Suprapubic skin (tissue), 4 donors: ENCODE measurements at places on chromosomes 2 and 18. TPM values are rescaled to one million over a fixed set of nuclear protein-coding genes. Genes with fewer than 3 reads are reported as not detected.

GRCh38 chr18:74073957-74074667 is 73.5 kb downstream of the FBXO15 start:
- no peak for DNase-seq
- H3K27me3 ChIP-seq: no peaks in the 10 kb centered on the region
- no peaks in the 10 kb centered on the region for H3K4me1 ChIP-seq
- no peak overlapping the region for H3K27ac ChIP-seq
- H3K4me3 ChIP-seq: no peak overlapping the region
- no peaks in the 10 kb centered on the region for H3K36me3 ChIP-seq

DNA sequence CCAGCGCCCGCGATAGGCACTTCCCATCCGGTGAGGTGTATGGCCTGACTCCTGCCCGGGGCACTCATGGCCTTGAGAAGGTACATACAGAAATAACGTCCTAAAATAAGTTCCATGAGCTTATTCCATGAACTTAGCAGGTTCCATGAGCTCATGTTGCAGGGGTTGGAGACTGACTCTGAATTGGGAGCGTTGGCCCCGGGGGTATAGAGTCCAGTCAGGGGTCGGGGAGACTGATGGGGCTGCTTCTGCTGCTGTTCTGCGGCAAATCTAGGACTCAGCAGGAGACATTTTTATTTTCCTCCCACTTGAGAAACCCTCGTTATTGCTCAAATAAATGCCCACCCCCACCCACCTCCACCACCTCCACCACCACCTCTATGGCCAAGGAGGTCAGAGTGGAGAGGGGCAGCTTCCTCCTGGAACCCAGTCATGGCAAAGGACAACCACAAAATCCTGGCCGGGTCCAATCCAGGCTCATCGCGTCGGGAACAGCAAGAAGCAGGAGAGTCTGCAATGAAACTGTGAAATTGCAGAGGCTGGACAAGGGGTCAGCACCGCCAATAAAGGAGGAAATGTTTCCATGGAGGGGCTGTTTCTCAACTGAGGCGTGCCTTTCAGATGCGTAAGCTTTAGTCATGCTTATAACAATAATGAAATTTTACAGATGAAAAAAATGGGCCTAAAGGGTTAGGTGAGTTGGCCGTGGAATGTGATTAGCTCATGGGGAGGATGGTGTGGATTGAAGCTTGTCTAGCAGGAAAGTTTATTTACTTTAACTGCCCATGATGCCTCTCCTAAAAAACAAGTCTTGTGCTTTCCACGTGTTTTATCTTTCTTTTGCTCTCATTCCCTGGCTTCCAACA is 136.6 kb upstream of the ALKAL2 start:
- no peaks in the 10 kb centered on the region for H3K4me1 ChIP-seq
- no peak overlapping the region for H3K27ac ChIP-seq
- no peaks in the 10 kb centered on the region for H3K36me3 ChIP-seq

- no peak overlapping the region for H3K4me3 ChIP-seq
- H3K27ac ChIP-seq: no peak overlapping the region
- no peaks in the 10 kb centered on the region for H3K36me3 ChIP-seq
- H3K27me3 ChIP-seq: no peaks in the 10 kb centered on the region
- H3K4me1 ChIP-seq: no peaks in the 10 kb centered on the region
- DNase-seq: no peak
These were observed 57.3 kb upstream of the LRPPRC start for GRCh38 chr2:44053052-44053451.

- no peak overlapping the region for H3K4me3 ChIP-seq
- no peak overlapping the region for H3K27ac ChIP-seq
- no peak for DNase-seq
- H3K4me1 ChIP-seq: no peaks in the 10 kb centered on the region
These were observed 51.8 kb downstream of the WDR7 start for GRCh38 chr18:56702946-56703345.

GRCh38 chr2:86319700-86320580 is 17.5 kb downstream of the REEP1 start:
- H3K27me3 ChIP-seq: peaks cover 3% of the 10 kb centered on the region
- H3K36me3 ChIP-seq: no peaks in the 10 kb centered on the region
- no peak for DNase-seq
- no peak overlapping the region for H3K27ac ChIP-seq

GRCh38 chr2:236120829-236121228 is 47.4 kb downstream of the GBX2 start:
- H3K4me3 ChIP-seq: no peak overlapping the region
- DNase-seq: no peak
- no peaks in the 10 kb centered on the region for H3K4me1 ChIP-seq
- H3K27ac ChIP-seq: no peak overlapping the region
- no peaks in the 10 kb centered on the region for H3K27me3 ChIP-seq

GRCh38 chr2:18752022-18752493 is 162.7 kb upstream of the NT5C1B start:
- H3K36me3 ChIP-seq: no peaks in the 10 kb centered on the region
- H3K27me3 ChIP-seq: no peaks in the 10 kb centered on the region
- DNase-seq: no peak
- no peak overlapping the region for H3K4me3 ChIP-seq
- H3K4me1 ChIP-seq: peaks cover 3% of the 10 kb centered on the region

- no peaks in the 10 kb centered on the region for H3K36me3 ChIP-seq
- H3K4me3 ChIP-seq: no peak overlapping the region
- H3K4me1 ChIP-seq: peaks cover 5% of the 10 kb centered on the region
- H3K27me3 ChIP-seq: no peaks in the 10 kb centered on the region
- no peak overlapping the region for H3K27ac ChIP-seq
These were observed 151.3 kb downstream of the CCDC85A start for GRCh38 chr2:56335101-56335500.

DNA sequence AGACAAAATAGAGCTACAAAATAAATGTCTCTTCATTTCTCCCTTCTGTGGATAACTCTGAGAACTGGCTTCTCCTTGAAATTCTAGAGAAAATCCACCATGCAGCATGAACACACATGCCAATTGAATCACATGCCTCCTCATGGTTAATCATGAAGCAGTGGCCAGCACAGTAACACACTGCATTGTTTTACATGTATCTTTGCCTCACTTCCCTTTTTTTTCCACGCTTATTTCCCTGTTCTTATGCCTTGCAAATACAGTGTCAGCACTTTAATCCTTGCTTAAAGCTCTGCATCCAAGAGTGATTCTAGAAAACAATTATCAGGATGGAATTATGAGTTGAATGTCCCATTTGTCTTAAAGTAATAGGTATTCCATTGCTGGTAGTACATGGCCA is 50.3 kb upstream of the ZBTB7C start:
- H3K27ac ChIP-seq: no peak overlapping the region
- peaks cover 17% of the 10 kb centered on the region for H3K4me1 ChIP-seq
- H3K27me3 ChIP-seq: no peaks in the 10 kb centered on the region
- no peak overlapping the region for H3K4me3 ChIP-seq
- no peak for DNase-seq

DNA sequence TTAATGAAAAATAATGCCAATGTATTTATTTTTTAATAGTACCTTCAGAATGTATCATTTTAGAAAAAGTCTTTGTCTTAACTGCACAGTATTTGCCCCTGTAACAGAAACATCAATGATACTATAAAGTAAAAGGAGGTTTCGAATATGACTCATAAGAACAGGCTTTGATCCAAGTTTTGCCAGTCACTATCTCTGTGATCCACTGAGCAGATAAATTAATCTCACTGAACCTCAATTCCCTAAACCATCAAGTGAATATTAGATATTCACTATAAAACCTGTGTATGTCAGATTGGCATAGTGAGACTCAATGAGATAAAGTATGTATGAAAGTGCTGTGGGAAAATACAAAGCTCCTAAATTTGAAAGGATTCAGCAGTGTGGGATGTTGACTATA is 292.1 kb downstream of the EXOC6B start:
- H3K4me3 ChIP-seq: no peak overlapping the region
- DNase-seq: no peak
- H3K27me3 ChIP-seq: no peaks in the 10 kb centered on the region
- no peaks in the 10 kb centered on the region for H3K36me3 ChIP-seq

DNA sequence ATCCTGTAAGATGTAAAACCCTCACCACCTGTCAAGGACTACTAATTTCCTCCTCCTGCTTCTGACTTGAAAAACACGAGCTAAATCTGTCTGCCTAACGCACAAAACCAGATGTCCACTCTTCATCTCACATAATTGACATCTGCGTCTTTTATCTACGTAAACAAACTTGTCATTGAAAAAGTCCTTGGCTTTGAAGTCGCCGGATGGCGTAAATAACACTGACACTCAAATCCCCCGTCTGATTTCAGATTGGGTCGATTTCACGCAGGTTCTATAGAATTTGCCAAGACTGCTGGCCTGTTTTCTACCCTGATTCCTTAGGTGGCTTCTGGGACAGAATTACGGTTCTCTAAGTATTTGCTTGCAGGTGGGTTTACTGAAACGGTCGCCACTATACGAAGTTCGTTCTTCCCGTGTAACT is 539 bp upstream of the MOB4 start:
- peak overlapping the region; percentile 94 for H3K4me3 ChIP-seq
- DNase-seq: no peak
- H3K4me1 ChIP-seq: peaks cover 26% of the 10 kb centered on the region
- H3K36me3 ChIP-seq: no peaks in the 10 kb centered on the region
- H3K27me3 ChIP-seq: no peaks in the 10 kb centered on the region

DNA sequence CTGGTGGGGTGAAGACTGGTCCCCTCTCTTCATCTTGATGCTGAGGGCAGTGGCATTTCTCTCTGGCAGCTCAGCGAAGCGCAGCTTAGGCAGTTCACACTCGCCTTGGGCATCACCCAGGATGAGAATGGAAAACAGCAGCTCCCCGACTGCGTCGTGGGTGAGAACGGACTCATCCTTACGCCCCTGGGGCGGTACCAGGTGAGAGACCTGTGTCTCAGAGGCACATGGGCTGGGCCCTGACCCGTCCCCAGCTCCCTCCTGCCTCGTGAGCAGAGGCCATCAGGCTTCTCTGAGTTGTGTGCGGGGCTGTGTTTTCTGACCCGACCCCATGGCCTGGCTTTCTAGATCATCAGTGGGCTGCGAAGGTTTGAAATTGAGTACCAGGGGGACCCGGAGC is 8.2 kb upstream of the CCDC74A start:
- no peaks in the 10 kb centered on the region for H3K27me3 ChIP-seq
- H3K4me1 ChIP-seq: no peaks in the 10 kb centered on the region
- DNase-seq: peak; percentile 58
- peaks cover 49% of the 10 kb centered on the region for H3K36me3 ChIP-seq

DNA sequence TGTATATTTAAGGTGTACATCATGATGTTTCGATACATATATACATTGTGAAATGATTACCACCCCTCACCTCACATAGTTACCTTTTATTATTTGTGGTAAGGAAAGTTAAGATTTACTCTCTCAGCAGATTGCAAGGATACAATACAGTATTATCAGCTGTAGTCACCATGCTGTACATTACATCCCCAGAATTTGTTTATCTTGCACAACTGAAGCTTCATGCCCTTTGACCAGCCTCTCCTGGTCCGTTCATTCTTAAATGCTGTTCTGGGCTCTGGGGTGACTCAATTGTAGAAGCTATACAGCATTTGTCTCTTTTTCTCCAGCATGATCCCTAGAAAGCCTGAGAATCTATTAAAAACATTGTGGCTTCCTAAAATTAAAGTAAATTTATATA is 90.8 kb downstream of the PTPRM start:
- DNase-seq: no peak
- H3K36me3 ChIP-seq: no peaks in the 10 kb centered on the region
- no peak overlapping the region for H3K27ac ChIP-seq
- no peaks in the 10 kb centered on the region for H3K27me3 ChIP-seq

GRCh38 chr2:133768256-133768655 is 200.0 kb upstream of the NCKAP5 start:
- H3K27me3 ChIP-seq: no peaks in the 10 kb centered on the region
- no peak for DNase-seq
- no peak overlapping the region for H3K4me3 ChIP-seq
- no peaks in the 10 kb centered on the region for H3K36me3 ChIP-seq

DNA sequence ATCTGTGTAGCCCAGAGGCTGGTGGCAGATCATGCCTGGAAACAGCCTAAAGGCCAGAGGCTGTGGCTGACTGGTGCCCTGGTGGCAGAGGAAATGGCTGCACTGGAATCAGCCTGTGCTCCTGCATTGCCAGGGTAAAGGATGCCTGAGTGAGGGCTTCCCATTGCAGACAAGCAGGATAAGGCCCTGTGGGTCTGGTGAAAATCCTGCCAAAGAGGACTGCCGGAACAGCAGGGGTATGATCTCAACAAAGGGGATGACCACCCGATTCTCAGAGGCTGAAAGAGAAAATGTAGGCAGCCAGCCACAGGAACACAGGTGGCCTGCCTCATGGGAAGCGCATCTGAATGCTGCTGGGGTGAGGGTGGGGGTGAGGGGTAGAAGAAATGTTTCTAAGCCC is 48.2 kb downstream of the FBXO48 start:
- H3K4me3 ChIP-seq: no peak overlapping the region
- no peaks in the 10 kb centered on the region for H3K27me3 ChIP-seq
- no peak for DNase-seq
- no peaks in the 10 kb centered on the region for H3K36me3 ChIP-seq
- H3K27ac ChIP-seq: no peak overlapping the region

DNA sequence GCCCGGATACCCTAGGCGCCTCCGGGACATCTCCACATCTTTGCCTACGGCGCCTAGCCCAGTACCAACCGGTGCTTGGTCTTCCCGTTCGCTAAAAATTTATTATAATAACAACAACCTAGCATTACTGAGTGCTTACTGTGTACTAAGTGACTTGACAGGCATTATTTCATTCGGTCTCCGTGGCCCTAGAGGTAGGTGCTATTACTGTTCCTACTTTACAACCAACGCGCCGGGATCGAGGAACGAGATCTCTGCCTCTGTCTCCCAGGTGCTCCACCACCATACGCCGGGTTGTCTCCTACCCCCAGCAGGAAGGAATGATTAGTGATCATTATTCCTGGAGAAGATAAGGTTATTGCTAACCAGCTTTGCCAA is 657 bp upstream of the BIN1 start:
- peak; percentile 67 for DNase-seq

DNA sequence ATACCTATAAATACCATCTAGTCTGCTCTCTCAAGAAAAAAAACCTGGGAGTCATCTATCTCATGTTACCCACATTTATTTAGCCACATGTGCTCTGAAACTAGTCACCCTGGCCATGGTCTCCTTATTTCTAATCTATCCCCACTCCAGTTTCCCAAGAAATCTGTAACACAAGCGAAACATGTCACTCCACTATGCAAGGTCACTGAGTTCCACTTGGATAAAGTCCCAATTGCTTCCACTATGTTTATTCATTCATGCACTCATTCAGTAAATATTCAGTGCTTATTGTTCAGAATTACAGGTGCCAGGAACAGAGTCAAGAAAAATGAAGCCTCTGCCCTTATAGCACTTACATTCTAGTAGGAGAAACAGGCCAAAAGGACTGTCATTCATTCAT is 369.4 kb upstream of the CYRIA start:
- H3K27me3 ChIP-seq: no peaks in the 10 kb centered on the region
- no peaks in the 10 kb centered on the region for H3K36me3 ChIP-seq
- H3K4me1 ChIP-seq: no peaks in the 10 kb centered on the region
- DNase-seq: no peak
- no peak overlapping the region for H3K27ac ChIP-seq
- H3K4me3 ChIP-seq: no peak overlapping the region

- no peaks in the 10 kb centered on the region for H3K36me3 ChIP-seq
- H3K4me1 ChIP-seq: peaks cover 1% of the 10 kb centered on the region
- H3K27me3 ChIP-seq: no peaks in the 10 kb centered on the region
- H3K27ac ChIP-seq: no peak overlapping the region
- DNase-seq: no peak
These were observed 89.2 kb downstream of the ZNF516 start for GRCh38 chr18:76405681-76406356.

The BBS5 gene
- total RNA-seq: 4.3 TPM

The IGFBP5 gene
- 204 TPM for total RNA-seq

The DLX1 gene
- 0.19 TPM for total RNA-seq

The FEV gene
- not detected for total RNA-seq

The FOXI3 gene
- 0.21 TPM for total RNA-seq

The REG3A gene
- total RNA-seq: 1.8 TPM

The LAMA1 gene
- 0.83 TPM for total RNA-seq

The SYT4 gene
- not detected for total RNA-seq

The AQP12B gene
- not detected for total RNA-seq

The RAX gene
- total RNA-seq: not detected

The ERMN gene
- total RNA-seq: not detected

The BMP10 gene
- not detected for total RNA-seq
